Transverse colon (tissue), 4 donors: ENCODE measurements at places on chromosomes 1 and 21. TPM values are rescaled to one million over a fixed set of nuclear protein-coding genes. Genes with fewer than 3 reads are reported as not detected.

The SESN2 gene
- 33.9 TPM for total RNA-seq

The DIO1 gene
- total RNA-seq = not detected

The SLC45A1 gene
- total RNA-seq = 7.1 TPM

The CFHR4 gene
- not detected for total RNA-seq

The CYP4Z1 gene
- total RNA-seq = 1.9 TPM

The TNFSF18 gene
- total RNA-seq = not detected

The ZBTB8B gene
- not detected for total RNA-seq

The LAD1 gene
- total RNA-seq = 142 TPM

The DNAI4 gene
- total RNA-seq = 9.4 TPM

The SPATA46 gene
- not detected for total RNA-seq

The COL8A2 gene
- total RNA-seq = 1.6 TPM

The NCSTN gene
- total RNA-seq = 30.6 TPM

The SH2D5 gene
- not detected for total RNA-seq

The DMRTA2 gene
- total RNA-seq = not detected

The ARHGAP30 gene
- 0.60 TPM for total RNA-seq

The FMN2 gene
- 35.5 TPM for total RNA-seq

The RASSF5 gene
- total RNA-seq = 4.6 TPM

The TBX19 gene
- 2.9 TPM for total RNA-seq

The SERPINC1 gene
- total RNA-seq = not detected

The TIE1 gene
- total RNA-seq = 3.5 TPM

The CTNNBIP1 gene
- total RNA-seq = 24.4 TPM

The LCE1F gene
- not detected for total RNA-seq

The EPHA2 gene
- total RNA-seq = 37.2 TPM

The DNAH14 gene
- 12.8 TPM for total RNA-seq

The TTC34 gene
- total RNA-seq = 0.40 TPM

The TNFSF4 gene
- 1.5 TPM for total RNA-seq

The RGS16 gene
- total RNA-seq = not detected

The TCHHL1 gene
- total RNA-seq = not detected

The SH3BGR gene
- total RNA-seq = 6.0 TPM

The ITGB3BP gene
- 10.4 TPM for total RNA-seq

The VPS72 gene
- 26.6 TPM for total RNA-seq

The CFAP141 gene
- not detected for total RNA-seq

The APH1A gene
- total RNA-seq = 162 TPM

The RHD gene
- not detected for total RNA-seq

The PTPN14 gene
- total RNA-seq = 9.7 TPM

The DCLRE1B gene
- 2.9 TPM for total RNA-seq

The CLCA2 gene
- not detected for total RNA-seq

The CYP4B1 gene
- 77.8 TPM for total RNA-seq
